ENCODE measurements at places on chromosomes 3 and 15. TPM values are rescaled to one million over a fixed set of nuclear protein-coding genes. Genes with fewer than 3 reads are reported as not detected.

DNA sequence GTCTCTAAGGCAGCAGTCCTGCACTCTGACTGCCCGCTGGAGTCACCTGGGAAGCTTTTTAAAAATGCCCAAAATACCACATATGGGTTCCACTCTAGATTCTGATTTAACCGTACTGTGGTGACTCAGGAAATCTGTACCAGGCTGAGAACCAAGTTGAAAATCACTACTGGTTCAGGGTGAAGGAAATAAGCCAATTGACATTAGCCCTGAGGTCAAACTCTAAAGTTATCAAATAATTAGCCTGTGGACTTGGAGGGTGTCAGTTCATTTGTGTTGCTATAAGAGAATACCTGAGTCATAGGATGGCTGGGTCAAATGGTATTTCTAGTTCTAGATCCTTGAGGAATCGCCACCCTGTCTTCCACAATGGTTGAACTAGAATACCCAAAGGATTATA is 321.7 kb upstream of the ROPN1 start:
- no peak for DNase-seq

The ITPKA gene
- total RNA-seq: 64.1 TPM

The CCR3 gene
- not detected for total RNA-seq

- no peak for DNase-seq
Measured at GRCh38 chr15:100771746-100772145, 107.9 kb upstream of the ALDH1A3 start.

GRCh38 chr3:114721864-114722263 is 425.2 kb downstream of the ZBTB20 start:
- DNase-seq: no peak

DNA sequence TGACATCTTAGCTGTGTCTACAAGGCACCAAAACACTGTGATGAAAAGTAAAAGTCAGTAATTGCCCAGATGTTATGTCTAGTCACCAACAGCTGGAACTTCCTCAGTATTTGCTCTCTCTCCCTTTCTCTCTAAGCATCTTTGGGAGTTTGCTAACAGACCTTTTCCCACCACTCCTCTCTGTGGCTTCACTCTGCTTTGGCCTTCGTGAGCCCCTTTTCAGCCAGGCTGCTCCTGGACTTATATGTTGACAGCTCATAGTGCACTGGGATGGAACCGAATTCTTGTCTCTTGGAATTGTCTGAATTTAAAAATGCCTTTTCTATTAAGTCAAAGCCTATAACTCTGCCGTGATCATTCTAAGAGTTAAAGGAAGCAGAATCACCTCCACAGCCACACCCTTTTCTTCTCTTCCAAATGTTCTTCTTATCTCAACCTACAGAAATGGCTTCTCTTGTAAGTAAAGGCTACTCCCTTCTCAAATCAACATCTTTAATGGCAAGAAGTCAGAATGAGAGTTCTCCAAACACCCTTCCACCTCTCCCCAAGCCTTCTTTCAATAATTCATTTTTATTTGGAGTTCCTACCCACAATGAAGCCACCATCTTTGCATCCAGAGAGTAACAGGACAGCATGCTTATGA is 17.2 kb upstream of the FOXP1 start:
- DNase-seq: no peak

- no peak for DNase-seq
Measured at GRCh38 chr3:16090024-16090423, 84.5 kb upstream of the GALNT15 start.

DNA sequence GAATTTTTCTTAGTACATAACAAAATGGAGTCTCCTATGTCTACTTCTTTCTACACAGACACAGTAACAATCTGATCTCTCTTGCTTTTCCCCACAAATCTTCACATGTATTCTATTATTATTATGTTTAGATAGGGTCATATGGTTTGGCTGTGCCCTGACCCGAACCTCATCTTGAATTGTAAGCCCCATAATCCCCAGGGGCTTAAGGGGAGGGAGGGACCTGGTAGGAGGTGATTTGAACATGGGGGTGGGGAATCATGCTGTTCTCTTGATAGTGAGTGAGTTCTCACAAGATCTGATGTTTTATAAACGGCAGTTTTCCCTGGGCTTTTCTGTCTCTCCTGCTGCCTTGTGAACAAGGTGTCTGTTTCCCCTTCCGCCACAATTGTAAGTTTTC is 86.7 kb upstream of the SELENOK start:
- DNase-seq: no peak

DNA sequence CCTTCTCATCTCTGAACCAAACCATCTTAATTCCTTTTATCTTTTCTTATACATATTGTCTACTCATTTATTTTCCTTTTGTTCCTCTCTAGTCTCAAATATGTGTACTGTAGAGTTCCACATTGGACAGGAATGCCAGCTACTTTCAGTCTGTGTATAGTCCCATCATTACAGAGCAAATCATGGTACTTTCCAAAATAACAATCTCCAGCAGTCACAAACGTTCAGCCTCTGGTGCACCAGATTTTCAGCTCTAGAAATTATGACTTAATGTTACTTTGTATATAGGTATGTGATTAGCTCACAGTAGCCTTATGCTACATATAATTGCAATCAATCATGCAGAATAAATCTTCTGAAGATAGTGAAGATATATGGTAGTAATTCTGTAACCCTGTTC is 32.5 kb upstream of the TM4SF4 start:
- DNase-seq: no peak

DNA sequence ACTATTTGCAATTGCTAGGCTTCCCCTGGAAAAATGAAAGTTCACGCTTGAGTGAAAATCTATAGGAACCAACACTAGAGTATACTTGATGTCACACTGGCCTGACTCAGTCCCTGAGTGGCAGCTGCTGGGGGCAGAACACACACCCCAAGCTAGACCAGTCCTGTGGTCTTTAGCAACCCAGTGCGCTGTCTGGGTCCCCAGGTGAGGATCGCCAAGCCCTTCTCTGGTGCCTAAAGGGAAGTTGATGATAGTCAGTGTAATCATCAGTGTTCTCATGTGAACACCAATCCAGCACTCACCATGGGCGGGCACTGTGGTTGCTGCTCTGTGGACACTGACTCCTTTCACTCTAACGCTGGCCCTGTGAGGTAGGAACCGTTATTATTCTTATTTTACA is 11.2 kb downstream of the ALDH1A3 start:
- no peak for DNase-seq

The KIF15 gene
- 0.90 TPM for total RNA-seq

GRCh38 chr3:50585919-50586762 is 16.8 kb downstream of the HEMK1 start:
- no peak for DNase-seq

DNA sequence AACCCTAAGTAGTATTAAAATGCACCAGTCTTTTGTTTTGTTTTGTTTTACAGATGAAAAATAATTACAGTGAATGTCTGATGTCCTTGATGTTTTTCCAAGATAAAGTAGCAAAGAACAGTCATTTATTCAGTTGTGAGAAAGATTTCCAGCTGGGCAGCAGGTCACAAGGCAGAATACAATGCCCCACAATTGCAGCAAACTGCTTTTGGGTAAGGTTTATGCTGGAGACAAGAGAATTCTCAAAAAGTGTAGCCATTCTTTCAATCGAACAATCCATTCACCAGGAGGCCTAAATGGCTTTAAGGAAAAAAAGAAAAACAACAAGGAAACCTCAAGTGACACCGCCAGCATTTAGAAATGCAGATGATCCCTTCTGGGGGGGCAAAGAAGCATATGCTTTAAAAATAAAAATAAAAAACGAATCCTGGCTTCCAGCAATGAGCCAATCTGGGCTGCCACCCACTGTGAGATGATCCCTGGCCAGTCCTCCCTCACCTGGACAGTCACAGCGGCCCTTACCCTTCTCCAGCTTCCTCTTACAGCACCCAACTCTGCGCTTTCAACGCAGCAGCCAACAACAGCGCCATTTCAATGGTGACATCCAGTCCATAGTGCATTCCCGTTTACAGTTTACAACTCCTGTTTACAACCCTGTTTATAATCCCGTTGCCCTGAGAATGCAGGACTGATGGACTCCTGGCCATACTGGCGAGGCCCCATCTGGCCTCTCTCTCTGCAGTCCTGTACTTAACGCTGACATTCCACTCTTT is 25.7 kb upstream of the WNT5A start:
- DNase-seq: no peak
